ENCODE measurements at places on chromosomes 2 and 18. TPM values are rescaled to one million over a fixed set of nuclear protein-coding genes. Genes with fewer than 3 reads are reported as not detected.
A peak's percentile ranks its signal among the peaks of the same experiment; 100 is the strongest.

GRCh38 chr2:158753641-158754611, 41.2 kb upstream of the DAPL1 start:
- DNase-seq: peak; percentile 66

DNA sequence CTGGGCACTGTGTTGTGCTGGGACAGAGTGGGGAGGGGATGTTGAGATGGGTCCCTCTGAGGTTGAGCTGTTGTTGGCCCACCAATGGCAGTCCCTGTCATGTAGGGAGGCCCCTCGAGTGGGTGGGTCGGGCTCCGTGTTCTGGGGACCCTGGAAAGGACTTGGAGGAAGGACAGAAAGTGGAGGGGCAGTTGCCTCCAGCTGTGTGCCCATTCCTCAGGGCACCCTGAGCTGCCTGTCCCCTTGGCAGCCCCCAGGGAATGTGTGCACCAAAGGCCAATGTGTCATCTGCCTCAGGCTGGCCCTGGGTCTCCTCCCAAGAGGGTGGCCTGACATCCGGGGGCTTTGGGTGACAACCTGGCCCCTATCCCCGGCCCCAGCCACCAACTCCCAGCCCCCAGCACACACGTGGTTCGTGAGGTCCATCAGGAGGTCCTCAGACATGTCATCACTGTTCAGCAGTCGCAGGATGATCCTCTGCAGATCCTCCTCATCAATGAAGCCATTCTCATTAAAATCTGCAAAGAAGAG, 57.7 kb downstream of the CIB4 start:
- no peak for DNase-seq

- no peak for DNase-seq
Observed at GRCh38 chr2:200451511-200451910, 58.4 kb downstream of the KCTD18 start.

GREB1 gene
- 91.0 TPM for total RNA-seq

DSG4 gene
- 0.31 TPM for total RNA-seq

AKAIN1 gene
- total RNA-seq: not detected

Data from testis (tissue), 5 donors.